Activated CD4-positive, alpha-beta T cell treated with anti-CD3 and anti-CD28 coated beads, Interleukin-2, Interleukin-6, amounts not matched to agents 100 ng/mL and 50 ng/mL, durations not matched to agents 16 hours and 8 hours (primary cell): ENCODE measurements at places on chromosomes 3 and 15.

- peak; percentile 20 for DNase-seq
These were observed 254.8 kb upstream of the EOMES start for GRCh38 chr3:27976933-27977332.

GRCh38 chr15:57923750-57924149 is 141.8 kb downstream of the ALDH1A2 start:
- DNase-seq, result no peak

GRCh38 chr15:96064351-96064756 is 266.1 kb upstream of the NR2F2 start:
- DNase-seq, result no peak

DNA sequence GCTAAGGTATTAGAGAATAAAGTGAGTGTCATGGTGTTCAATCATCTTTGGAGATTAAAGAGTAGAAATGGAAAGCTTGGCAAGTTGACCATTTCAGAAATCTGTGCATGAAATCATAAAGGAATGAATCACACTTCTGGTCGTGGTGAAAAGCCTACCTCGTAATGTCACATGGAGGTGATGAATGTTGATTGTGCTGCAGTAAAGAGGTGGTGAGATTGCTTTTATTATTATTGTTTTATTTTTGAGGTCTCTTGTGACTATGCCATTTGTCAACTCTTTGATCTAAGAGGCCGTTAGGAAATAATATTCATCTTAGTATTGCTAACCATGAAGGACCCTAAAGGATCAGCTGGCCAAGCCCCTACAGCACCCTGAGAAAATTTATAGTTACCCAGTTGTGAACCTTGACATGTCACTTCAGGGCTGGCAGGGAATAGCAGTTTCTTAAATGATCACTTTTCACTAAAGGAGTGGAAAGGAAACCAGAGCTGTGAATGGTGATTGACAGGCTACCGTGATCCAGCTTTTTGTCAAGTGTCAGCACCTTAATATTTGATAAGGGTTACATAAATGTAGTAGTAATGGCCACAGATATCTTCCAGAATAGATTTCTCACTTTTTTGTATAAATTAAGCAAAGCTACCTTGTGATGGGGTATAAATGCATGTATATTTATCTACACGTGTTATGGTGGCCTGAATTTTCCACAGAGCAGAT is 203.9 kb downstream of the PTPRG start:
- no peak for DNase-seq

- no peak for DNase-seq
These were observed 160.6 kb upstream of the CHRM5 start for GRCh38 chr15:33807665-33808064.

DNA sequence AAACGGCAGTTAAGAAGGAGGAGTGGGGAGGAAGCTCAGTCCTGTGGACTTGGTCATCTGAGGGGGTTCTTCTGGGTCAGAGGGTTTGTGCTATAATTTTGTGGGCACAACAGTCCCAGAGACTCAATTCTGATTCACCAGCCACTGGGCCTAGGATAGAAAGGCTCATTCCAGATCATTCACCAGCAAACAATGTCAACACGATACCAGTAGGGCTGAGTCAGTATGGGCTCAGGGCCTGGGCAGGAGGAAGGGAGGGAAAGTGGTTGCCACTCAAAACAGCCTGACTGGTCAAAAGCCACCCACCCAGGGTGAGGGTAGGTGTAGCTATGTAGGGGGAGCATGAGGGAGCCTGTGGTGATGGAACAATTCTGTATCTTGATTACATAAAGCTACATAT is 86.9 kb upstream of the MEX3B start:
- no peak for DNase-seq

GRCh38 chr3:86830566-86830965 is 160.4 kb downstream of the VGLL3 start:
- no peak for DNase-seq

GRCh38 chr3:62529230-62529629 is 155.9 kb upstream of the FEZF2 start:
- DNase-seq, result peak; percentile 9

DNA sequence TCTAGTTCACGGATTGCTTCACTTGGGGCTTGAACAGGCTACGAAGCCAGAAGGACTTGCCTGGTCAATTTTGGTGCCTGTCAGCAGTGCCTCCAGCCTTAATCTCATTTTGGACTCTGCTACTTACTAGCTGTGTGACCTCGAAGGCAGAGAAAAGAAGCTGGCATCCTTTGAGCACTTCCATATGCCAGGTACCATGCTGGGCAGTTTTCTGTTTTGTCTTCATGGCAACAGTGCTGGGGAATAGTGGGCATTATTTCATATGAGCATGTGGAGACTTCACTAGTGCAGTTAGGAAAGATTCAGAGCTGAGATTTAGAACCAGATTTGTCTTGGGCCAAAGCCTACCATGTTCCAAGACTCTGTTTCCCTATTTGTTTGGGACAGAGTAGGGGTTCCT is 92.2 kb downstream of the LRTM1 start:
- no peak for DNase-seq

- DNase-seq, result no peak
These were observed 188.9 kb downstream of the TLE3 start for GRCh38 chr15:69908590-69909420.

- DNase-seq, result no peak
These were observed 19.8 kb downstream of the ST3GAL6 start for GRCh38 chr3:98782824-98783500.

DNA sequence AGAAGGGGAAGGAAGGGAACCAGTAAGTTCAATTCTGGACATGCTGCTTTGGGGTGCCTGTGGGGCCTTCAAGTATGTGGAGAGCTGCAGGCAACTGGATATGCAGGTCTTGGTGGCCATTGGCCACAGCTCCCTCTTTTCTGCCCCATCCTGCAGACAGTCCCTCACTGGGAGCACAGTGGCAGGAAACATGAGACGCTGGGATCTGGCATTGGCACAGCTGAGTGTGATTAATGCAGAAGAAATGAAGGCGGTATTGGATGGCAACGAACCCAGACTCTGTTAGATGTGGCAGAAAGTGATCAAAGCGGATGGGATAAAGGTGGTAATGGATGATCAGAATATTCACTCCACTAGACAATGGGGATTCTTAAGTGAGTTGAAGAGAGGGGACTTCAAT is 23.2 kb upstream of the VPS8 start:
- DNase-seq, result no peak

GRCh38 chr15:68442041-68442440 is 10.1 kb upstream of the ITGA11 start:
- DNase-seq, result no peak

GRCh38 chr15:88003541-88004327 is 252.8 kb downstream of the NTRK3 start:
- DNase-seq, result no peak

DNA sequence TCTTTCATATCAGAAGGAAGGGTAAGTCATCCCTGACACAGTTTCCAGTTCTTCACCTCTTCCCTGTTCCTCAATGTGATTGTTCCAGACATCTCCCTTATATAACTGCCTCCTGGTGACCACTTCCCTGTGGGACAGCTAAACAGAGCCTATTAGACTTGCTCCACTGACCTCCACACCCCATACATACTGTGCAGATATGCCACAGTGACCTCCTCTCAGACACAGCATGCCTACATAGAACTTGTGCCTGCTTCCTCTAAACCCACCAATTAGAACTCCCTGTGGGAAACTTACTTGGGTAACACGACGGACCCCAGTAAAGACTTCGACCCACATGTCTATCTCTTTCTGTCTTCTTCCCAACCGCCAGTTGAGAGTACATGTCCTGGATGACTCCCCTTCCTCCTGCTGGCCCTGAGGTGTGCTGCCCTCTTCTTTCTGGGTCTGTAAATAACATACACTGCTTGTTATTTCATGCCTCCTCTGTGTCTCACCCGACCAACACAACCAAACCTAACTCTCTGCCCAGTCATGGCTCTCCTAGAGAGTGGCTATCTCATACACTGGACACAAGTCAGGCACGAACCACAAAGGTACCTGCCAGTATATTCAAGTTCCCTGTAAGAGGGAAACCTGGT is 53.0 kb downstream of the IGSF11 start:
- no peak for DNase-seq

DNA sequence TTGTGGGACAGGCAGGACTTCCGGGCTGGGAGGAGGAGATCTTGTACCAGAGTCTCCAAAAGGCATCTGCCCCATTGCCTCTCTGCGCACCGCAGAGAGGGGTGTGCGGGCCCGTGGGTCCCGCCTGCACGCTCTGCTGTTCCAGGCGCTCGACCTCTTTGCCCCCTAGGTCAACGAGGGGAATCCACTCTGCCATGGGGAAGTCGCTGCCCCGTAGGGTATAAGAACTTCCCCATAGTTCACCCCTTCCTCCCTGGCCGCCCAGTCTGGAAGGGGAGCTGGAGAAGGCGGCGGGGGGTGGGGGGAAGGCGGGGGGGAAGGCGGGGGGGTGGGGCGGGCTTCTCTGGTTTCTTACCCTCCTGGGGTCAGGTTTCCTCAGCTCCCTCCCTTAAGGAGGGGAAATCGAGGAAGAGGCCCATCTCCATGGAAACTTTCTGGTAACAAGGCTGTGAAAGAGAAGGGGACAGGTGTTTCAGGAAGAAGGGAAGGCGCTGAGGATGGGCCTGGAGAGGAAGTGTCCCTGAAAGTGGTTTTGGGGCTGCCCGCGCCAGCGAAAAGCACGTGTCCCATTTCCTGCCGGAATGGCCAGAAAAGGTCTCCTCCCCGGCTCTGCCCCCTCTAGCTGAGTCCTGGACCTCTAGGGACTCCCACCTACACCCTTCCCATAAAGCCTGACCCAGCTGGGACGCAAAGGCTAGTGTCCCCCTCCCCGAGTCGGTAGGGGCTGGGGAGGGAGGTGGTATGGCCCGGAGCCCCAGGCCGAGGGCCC is 27.5 kb downstream of the NR1I2 start:
- peak; percentile 20 for DNase-seq

DNA sequence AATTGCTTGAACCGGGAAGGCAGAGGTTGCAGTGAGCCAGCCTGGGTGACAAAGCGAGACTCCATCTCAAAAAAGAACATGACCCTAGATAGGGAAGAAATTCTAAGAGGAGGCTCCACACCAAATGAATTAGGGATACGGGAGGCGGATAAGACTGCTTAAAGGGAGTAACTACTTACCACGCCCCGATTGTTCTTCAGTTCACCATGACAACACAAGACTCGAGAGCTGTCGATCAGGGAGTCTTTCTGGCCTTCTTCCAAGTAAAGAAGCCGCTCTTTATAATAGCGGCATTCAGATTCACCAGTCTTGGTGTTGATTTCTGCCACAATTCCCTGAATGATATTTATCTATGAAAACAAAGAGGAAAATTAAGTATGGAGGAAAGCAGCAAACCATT is 53.9 kb upstream of the TASOR start:
- no peak for DNase-seq

GRCh38 chr3:100984308-100984707 is 8.9 kb downstream of the ABI3BP start:
- DNase-seq, result no peak

GRCh38 chr3:42702066-42702951 is at the start of gene HHATL:
Gene HHATL (minus strand): TSS chr3:42702798. CDS start chr3:42700826, 1,972 bp downstream.
- DNase-seq, result no peak

- DNase-seq, result no peak
These were observed 25.2 kb upstream of the TFDP2 start for GRCh38 chr3:142174559-142174958.

- DNase-seq, result no peak
These were observed 102.1 kb upstream of the TLE3 start for GRCh38 chr15:70199540-70200410.

DNA sequence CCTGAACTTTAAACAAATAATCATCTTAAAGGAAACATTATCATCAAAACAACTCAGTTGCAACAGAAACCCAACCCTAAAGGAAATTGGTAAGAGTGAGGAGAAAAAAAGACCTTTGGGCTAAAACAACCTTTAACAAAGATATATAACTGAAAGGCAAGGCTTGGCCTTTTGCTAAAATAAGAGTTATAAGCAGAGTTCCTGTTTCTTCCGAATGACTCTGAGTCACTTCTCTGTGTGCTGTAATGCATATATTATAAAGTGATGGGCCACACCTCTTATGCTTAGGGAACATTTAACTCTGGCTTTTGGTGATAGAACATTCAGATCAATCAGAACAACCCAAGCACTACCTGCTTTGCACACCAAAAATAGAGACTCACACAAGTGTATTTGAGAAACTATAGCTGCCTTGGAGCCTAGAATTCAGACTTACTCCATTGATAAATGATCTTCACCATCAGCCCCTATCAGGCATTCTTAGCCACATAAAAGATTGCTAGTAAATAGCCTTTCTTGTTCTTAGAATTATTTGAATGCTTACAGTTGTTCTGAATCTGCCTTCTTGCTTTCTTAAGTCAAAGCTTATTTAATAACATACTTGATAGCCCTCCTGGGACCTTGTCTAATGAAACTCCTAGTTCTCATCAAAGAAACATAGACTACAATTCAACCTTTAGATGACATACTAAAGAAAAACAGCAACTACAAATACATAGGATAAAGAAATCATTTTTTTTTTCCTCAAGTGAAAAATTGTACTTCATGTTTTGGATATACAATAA is 294.2 kb upstream of the SEMA6D start:
- DNase-seq, result no peak

DNA sequence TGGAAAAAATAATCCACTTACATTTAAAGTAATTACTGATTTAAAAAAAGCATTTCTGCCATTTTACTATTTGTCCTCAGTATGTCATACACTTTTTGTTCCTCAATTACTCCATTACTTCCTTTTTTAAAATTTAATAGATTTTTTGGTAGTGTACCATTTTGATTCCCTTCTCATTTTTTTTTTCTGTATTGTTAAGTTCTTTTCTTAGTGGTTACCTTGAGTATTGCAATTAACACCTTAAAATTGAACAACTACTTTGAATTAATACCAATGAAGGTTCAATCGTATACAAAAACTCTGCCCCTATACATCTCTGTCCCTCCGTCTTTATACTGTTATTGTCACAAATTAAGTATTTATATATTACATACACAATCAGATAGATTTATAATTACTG is 240.6 kb upstream of the LMCD1 start:
- no peak for DNase-seq

GRCh38 chr3:98990657-98991056 is 89.2 kb upstream of the DCBLD2 start:
- DNase-seq, result no peak

DNA sequence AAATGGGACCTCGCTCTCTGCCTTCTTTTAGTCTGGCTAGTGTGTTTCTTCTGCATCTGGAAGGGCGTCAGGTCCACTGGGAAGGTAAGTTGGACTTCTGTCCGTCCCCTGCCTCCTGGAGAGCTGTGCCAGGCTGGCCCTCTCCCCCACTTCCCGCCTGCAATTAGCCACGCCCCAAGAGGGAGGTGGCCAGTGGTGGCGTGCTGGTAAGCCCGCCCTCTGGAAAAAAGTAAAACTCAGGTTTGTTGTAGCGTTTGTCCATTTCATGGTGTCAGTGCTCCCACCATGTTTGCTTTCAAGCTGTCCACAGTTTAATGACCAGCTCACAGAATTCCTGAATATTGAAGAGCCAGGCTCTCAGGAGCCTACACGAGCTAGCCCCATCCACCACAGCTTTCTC is 55.6 kb downstream of the SLC6A6 start:
- DNase-seq, result no peak

DNA sequence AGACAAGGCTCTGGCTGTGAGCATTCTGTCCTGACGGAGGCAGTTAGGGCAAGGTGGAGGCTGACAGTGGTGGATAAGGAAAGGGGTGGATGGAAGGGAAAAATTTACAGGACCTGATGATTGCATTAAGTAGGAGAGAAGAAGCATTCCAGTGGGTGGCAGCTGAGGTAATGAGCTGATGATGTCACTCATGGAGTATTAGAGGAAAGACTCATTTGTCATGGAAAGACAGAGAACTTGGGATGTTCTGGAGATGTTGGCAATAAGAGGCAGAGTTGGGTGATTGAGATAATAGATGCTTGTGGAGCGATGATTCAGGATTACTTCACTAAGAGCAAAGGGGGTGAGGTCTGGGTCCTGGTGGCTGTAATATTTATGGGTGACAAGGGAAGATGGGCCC is 63.6 kb upstream of the SCN5A start:
- no peak for DNase-seq
